ENCODE measurements at places on chromosomes 6 and 20.

DNA sequence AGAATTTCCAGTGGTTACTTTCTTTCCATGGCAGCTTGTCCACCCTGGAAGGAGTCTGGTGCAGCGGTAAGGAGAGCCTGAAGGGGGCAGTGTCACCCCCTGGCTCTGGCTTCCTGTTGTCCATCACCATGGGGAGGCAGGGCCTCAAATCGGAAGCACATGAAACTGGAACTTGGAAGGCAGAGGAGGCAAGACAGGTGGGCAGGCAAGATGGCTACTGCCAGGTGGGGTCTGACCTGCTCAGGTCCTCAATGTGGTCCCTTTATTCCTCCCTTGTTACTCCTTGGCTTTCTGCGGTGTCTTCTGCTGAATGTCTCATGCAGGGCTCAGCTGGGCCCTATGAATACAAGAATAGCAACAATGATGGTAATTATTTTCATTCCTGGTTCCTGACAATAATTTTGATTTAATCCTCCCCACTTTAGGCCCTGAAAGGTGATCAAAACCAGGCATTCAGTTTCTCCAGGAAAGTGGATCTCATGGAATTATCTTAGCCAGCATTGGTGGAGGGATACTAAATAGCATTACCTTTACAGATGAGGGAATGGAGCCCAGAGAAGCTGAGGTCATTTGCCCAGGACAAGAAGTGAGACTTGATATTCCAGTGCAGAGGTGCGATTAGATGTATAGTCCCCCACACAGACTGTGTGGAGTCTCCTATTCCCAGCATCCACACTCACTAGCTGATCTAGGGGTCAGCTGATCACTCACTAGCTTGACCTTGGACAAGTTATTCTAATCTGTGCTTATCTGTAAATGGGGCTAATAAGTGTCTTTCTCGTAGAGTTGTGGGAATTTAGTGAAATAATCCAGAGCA is 17.6 kb upstream of the SNAI1 start:
- peak; percentile 78 for DNase-seq

GRCh38 chr6:54238396-54238795 is 69.8 kb upstream of the TINAG start:
- no peak for DNase-seq

DNA sequence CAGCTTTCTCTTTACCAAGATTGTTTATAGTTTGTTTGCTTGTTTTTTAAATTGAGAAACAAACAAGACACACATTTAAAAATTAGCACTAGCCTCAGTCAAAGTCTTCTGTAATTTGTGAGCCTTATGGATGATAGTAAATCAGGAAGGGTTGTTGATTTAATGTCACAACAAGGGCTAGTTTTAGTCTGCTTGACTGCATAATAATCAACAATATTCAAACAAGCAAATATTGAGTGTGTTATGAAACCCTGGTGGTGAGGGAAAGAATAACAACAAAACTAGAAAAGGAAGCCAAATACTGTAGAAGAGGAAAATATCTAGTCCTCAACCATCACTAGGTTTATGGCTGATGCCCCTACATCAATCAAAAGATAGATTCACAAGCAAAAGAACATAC is 228.6 kb downstream of the TBC1D7 start:
- no peak for DNase-seq

DNA sequence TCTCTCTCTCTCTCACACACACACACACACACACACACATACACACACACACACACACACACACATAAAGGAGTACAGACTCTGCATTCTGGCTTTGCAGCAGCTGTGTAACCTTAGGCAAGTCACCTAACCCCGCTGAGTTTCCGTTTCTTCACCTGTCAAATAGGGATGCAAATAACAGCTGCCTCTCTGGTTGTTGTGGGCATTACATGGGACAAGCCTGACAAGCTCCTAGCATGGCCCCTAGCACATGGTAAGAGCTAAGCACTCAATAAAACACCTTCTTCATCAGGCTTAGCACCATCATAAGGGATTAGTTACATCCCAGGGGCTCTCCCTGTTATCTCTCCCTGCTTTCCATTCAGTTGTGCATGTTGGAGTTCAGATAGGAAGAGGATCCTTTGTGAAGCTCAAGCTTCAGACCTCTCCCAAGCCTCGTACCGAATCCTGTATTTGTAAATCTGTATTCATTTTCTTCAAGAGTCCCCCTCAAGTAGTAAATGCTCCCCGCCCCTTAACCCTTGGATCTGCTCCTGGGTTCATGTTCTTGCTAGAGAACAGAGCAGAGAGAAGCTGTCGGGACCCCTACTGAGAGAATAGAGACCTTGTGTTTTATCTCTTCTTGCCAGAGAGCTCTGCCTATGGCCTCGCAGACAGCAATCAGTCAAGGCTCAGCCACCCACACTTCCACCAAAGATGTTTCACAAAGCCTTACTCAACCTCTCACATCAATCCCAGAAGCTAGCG is 2.2 kb downstream of the SLC13A3 start:
- no peak for DNase-seq

- no peak for DNase-seq
Observed at GRCh38 chr20:10798811-10799210, 125.0 kb upstream of the JAG1 start.

DNA sequence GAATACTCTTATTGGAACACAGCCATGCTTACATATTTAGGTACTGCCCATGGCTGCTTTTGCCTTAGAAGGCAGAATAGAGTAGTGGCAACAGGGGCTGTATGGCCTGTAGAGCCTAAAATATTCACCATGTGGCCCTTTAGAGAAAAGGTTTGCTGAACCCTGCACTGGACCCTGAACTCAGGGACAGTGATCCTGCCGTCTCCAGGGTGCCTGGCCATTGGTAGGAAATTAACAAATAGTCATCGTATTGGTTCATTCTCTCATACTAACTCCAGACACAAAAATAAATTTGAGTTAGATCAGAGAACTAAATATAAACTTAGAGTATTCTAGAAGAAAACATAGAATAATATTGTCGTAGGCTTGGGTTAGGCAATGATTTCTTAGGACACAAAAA is 181.4 kb downstream of the BCAS1 start:
- DNase-seq: no peak

Data from SK-N-SH (cell line).